H54 (cell line): ENCODE measurements at places on chromosomes 16 and 17.

- DNase-seq: no peak
Observed at GRCh38 chr17:78715876-78716275, 66.2 kb downstream of the CYTH1 start.

GRCh38 chr17:50207315-50207714 lies 5.9 kb upstream of the COL1A1 start:
- DNase-seq: no peak

GRCh38 chr17:43766413-43767052 lies 7.9 kb upstream of the SOST start:
- DNase-seq: no peak

DNA sequence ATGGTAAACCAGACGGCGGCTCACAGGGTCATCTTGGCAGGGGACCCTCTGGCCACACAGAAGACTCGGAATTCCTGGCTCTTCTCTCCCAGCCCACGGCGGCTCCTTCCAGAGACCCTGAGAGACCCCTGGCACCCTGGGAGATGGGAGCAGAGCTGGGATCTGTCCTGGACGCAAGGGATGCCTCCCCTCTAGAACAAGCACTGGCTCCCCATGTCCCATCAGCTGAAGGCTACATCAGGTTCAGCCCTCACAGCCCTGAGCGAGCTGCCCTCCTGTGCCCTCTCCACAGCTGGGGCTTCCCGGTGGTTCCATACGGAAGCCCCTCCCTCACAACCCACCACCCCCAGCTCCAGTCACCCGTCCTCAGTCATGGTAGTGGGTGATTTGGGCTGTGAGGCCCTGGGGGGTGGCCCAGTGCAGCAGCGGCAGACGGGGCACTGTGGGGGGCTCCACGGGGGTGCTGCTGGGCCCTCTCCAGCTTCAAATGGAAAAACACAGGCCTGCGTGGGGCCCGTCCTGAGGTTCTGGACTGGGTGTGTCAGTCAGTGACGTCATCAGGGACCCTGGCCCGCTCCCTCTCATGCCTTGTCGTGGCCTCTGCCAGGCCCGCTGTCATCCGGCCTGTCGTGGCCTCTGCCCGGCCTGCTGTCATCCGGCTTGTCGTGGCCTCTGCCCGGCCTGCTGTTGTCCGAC lies 13.0 kb upstream of the CBFA2T3 start:
- no peak for DNase-seq

GRCh38 chr17:32719689-32720088 lies 157.2 kb downstream of the MYO1D start:
- no peak for DNase-seq

DNA sequence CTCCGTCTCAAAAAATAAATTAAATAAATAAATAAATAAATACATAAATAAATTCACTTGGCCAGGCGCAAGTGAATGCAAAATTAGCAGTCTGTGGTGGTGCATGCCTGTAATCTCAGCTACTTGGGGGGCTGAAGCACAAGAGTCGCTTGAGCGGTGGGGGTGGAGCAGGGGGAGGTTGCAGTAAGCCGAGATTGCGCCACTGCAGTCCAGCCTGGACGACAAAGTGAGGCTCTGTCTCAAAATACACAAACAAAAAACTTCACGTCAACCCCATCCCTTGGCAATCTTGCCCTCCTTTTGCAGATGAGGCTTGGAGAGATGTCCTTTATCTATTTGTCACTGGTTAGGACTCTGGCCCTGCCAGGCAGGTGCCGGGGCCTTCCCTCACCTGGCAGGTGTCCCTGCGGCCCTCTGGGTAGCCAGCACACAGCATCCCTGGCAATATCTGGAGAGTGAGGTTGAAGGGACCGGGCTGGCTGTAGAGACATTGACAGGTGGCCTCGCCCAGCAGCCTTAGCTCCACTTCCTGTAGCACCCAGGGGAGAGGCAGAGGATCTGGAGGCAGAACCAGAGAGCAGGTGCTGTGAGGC lies 4.4 kb downstream of the PRSS36 start:
- no peak for DNase-seq
